NCI-H1417 (cell line): ENCODE measurements at places on chromosomes 5 and 9.

GRCh38 chr5:146818822-146819221 lies 59.7 kb downstream of the PPP2R2B start:
- no peak for DNase-seq

DNA sequence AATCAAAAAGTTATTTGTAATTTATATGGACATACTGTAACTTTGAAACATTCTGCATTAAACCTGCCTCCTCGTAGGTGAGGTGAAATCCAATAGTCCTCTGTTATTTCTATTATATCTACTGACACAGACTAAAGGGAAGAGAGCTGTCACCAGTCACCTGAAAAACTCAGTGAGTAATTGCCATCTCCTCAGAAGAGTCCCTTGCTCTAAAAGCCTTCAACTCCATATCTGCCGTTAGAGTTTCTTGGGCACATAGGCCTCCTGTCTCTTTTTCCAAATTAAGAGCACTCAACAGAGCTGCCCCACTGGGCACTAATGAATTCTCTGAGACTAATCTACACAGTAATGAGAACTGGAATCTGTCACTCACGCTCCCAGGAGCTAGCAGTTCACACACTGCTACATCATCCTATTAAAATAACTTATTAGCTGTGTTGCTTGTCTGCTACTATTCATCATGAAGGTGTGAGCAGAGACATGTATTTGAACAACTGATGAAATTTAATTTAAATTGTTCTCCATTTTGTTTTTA lies 67.3 kb upstream of the VCAN start:
- DNase-seq: peak; percentile 4

- DNase-seq: no peak
These were observed 18.7 kb upstream of the GRPEL2 start for GRCh38 chr5:149326611-149327010.

GRCh38 chr9:73080110-73080694 lies 71.5 kb upstream of the ANXA1 start:
- no peak for DNase-seq

GRCh38 chr9:73327149-73327548 lies 175.5 kb downstream of the ANXA1 start:
- DNase-seq: no peak

DNA sequence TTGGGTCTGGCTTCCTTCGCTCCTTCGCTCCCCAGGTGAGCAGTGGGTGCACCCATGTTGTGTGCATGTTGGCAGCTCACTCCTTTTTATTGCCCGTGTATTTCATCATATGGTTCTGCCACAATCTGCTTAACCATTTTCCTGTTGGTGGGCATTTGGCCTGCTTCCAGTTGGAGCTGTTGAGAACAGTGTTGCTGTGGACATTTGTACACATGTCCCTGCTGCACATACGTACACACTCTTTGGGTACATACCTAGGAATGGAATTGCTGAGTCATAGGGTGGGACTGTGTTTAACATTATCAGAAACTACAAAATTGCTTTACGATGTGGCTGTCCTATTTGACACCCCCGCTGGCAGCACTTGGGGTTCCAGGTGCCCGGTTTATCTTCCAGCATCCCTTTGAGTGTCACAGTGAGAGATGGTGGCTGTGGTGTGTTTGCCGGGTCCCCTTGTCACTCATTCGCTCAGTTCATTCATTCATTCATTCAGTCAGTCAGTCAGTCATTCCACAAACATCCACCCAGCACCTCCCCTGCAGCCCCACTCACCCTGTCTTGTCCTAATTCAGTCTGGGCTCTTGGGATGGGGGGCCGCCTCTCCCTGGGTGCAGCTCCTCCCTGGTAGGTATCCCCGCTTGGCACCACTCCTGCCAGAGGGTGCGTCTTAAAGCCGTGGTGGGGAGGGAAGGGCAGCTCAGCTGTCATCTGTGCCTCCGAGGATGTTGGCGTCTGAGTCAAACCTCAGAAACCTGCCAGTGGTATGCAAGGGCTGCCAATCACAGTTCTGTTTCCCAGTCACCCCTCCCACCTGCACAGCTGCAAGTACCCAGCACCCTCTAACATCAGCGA lies 7.9 kb upstream of the FIBCD1 start:
- no peak for DNase-seq

- peak; percentile 72 for DNase-seq
These were observed 92.1 kb upstream of the MAP1B start for GRCh38 chr5:72015103-72015548.

DNA sequence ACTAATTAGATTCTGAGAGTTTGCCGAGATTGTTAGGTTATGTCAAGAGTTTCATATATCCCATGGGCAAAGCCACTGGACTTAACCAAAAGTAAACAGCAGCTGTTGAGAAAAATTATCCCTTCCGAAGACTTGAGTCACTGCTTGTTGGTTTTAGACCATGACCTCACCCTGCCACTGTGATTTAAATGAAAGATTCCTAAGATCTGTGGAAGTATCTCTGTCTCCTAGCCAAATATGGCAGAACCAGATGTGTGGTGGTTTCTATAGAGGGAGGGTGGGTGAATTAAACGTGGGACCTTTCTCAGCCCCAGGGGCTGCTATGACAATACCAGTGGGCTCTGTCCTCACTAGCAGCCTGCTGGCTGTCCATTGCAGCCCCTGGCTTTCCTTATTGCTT lies 19.3 kb downstream of the DMRT3 start:
- DNase-seq: no peak

DNA sequence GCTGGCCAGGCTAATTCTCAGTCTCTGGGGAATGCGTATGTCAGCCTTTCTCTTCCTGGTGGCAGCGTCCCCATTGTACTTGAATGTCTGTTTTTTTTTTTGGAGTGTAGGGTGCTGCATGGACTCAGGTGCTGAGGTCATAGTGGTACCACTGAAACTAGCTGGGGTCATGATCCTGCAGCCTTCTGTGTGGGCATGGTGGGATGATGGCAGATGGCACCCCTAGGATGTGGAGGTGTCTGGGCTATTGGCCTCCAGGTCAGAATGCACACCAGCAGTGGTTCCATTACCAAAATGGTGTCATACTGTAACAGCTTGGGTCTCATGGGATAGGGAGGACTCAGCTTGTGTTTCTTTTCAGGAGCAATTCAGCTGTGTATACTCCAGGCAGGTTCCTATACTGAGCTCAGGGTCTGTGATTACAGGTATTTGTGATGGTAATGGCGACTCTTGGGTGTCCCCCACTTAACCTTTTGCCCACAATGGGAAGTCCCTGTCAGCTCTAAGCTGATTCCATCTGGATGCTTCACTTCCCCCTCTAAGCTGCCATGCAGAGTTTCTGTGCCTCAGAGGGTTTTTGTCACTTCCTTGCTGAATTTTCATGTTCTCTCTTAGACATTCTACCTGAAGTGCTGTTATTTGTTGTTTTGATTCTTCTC lies 17.9 kb downstream of the HSD17B4 start:
- DNase-seq: no peak

DNA sequence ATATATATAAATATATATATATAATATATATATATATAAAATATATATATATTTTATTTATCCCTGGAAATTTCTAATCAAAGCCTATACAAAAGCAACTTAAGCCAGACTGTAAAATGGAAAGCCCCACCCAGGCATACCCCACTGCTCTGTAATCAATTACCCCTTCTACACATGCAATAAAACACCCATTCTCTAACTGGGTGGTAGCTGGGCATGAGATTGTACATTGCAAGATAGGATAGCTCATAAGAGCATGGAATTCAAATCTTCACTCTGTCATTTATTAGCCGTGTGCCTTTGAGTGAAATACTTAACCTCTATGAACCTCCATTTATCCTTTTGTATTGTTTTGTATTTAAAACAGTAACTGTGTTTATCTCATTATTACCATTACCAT lies 405.3 kb upstream of the SLC30A5 start:
- DNase-seq: no peak
